GM19239 (cell line): ENCODE measurements at places on chromosomes 7 and 10.

- no peak for DNase-seq
Observed at GRCh38 chr10:50936335-50936734, 50.9 kb upstream of the A1CF start.

- DNase-seq, result no peak
Observed at GRCh38 chr7:147811923-147812322, 778.6 kb upstream of the C7orf33 start.

- DNase-seq, result no peak
Observed at GRCh38 chr10:3054183-3054850, 13.0 kb upstream of the PFKP start.

DNA sequence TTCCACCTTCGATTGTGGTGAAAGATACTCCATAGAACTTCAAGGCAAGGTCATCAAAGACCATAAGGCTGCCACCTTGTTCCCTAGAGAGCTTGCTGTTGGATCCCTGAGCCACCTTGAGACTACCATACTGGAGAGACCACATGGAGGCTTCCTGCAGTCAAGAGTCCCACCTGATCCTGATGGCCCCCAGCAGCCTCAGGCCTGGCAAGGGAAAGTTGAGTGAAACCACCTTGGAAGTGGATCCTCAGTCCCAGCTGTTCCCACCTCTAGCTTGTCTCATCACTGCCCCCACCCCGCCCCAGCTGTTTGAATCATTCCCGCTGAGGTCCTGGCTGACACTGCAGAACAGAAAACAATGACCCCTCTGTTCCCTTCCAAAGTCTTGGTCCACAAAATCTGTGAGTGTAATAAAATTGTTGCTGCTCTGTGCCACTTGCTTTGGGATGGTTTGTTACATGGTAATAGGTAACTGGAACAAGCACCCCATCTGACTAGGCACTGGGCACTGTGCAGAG is 32.0 kb downstream of the PRLHR start:
- DNase-seq, result no peak

DNA sequence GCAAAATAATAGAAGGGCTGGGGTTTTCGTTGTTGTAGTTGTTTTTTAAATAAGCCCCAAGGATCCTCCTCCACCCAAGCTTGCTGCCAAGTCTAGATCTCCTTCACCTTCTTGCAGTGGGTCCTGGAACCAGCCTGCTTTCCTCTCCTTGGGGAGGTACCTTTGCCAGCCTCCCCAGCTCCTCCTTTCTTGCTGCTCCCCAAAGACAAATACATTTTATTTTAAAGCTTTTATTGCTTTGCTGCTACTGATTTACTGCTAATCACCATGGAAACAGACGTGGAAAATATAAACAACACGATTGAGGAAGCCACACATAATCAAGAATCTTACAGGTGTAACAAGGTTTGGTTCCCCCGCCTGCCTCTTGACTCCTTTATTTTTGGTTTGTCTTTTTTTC is 17.4 kb upstream of the SLF2 start:
- no peak for DNase-seq

DNA sequence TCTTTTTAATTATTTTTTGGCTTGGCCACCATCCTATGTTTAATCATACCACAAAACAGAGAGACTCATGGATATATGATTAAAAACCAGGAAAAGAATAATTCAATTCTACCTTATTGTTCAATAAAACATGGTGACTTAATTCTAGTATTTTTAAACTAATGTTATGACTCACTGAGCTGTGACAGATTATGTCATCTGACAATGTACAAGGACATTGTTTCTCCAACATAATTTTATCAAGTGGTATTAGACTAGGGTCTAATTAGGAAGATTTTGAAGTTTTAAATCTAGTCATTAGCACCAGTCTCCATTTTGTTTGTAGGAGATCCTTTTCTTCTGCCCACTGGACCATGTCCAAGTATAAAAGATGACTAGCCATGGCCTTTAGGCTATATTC is 199.3 kb upstream of the MDFIC start:
- DNase-seq, result no peak

- no peak for DNase-seq
Observed at GRCh38 chr10:120262857-120263547, 194.0 kb upstream of the PLPP4 start.

GRCh38 chr10:131772441-131772840 is 128.4 kb upstream of the PPP2R2D start:
- DNase-seq, result no peak

- DNase-seq, result no peak
Observed at GRCh38 chr7:42972699-42973500, 40.7 kb downstream of the MRPL32 start.

GRCh38 chr10:23405540-23405939 is 33.3 kb upstream of the OTUD1 start:
- no peak for DNase-seq

DNA sequence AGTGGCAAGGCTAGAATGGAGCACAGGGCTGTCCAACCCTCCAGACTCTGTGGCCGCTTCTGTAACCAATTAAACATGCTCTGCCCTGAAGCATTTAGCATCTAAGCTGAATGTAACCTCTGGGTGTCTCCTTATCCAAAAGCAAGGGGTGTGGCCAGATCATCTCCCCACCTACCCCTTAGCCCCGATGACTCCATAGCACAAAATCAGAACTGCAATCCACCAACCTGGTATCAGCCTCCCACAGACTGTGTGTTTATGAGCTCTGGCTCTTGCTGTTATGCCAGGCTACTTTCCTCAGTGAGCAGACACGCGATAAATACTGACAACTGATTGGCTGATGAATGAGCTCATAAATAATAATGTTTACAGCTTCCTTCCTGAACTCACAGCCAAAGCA is 3.2 kb downstream of the FRMD4A start:
- DNase-seq, result no peak

- no peak for DNase-seq
Observed at GRCh38 chr10:68109331-68109730, at the start of gene MYPN. TSS of gene MYPN (plus strand) at chr10:68109488. CDS start at chr10:68121439, 11,951 bp downstream.

DNA sequence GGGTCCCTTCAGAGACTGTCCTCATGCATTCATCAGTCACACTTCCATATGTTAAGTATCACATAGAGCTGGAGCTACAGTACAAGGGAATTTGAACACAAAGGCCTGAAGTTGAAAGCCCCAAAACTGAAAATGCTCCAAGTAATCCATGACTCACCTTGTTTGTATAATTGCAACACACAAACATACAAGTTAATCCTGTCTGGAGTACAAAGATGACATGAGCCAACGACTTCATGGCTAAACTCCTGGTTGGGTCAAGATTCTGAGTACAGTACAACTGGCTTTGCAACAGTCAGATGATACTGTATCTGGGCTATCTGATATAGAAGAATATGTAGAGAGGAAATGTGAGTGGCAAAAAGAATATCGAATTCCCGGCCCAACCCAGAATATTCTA is 73.1 kb upstream of the AASS start:
- DNase-seq, result no peak

DNA sequence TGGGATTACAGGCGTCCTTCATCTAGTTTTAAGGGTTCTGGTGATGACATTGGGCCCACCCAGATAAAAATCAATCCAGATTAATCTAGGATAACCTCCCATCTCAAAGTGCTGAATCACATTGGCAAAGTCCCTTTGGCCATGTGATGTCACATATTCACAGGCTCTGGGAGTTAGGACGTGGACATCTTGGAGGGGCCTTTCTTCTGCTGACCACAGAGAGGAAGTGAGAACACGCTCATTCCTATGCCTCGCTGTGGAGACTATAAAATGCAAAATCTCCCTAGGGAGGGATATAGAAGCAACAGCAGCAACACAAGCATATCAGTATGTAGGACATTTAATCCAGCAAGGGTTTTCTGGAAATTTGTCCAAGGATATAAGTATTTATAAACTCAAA is 266.0 kb upstream of the PITRM1 start:
- no peak for DNase-seq

- DNase-seq, result no peak
Observed at GRCh38 chr7:71687286-71687685, 555.3 kb downstream of the GALNT17 start.

- DNase-seq, result no peak
Observed at GRCh38 chr10:44322137-44322536, 62.8 kb downstream of the CXCL12 start.

DNA sequence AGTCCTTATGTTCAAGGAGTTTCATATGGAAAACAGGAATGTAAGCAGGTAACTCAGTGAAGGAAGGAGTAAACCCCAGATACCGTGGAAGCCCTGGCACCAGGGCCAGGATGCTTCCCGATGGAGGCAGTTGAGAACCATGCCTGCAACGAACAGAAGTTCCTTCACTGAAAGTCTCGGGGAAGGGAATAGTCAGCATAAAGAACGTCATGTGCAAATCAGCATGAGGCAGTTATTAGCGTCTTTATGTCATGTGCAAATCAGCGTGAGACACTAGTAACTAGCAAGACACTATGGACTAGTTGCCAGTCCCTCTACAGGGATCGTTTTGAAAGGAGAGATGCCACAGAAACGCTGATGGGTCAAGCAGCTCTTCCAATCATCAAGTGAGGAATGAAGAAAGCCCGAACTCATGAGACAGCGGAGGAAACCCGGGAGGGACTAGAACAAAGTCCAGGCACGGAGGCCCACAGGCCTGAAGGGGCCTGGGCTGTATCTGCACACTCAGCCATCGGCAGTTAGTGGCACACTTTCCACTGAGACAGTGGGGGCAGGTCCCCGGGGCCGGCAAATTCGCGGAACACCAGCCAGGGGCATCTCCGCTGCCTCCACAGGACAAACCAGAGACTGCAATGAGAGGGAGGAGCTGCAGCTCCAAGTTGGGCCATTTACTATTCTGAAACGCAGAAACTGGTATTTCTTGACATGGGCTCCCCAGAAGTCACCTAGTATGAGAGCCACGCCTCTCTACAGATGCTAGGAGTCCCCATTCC is 109.6 kb downstream of the SFMBT2 start:
- no peak for DNase-seq

DNA sequence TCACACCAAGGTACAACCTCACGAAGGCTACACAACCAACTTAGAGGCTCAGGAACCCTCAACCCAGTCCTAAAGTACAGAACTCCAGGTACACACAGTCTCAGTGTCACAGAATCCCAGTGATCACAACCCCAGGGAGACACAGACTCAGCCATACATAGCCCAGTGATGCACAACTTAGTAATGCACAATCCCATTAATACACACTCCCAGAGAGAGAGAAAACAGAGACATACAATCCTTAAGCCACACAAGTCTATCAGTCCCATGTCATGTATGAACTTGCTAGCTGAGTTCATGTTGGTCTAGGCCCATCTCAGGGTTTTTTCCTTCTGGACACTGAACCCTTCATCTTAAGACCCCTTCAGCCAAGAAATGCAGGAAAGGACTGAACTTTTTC is 4.6 kb downstream of the KCNIP2 start:
- no peak for DNase-seq

DNA sequence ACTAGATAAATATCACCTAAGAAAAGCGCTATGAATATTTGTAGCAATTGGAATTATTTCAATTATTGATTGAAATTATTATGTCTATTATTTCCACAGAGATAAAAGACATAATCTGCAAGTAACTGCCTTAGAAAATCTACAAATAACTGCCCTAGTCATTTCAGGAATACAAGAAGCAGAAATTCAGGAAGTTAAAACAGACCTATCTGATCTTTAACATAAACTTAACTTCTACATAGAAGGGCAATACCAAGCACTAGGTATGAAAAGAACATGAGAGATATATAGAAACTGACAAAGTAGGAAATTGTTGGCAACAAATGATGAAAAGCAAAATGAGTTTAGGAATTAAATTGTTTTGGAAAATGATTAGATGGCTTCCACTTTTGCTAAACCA is 31.8 kb upstream of the AKR1B10 start:
- no peak for DNase-seq

GRCh38 chr10:80136134-80136571 is 3.6 kb downstream of the PLAC9 start:
- no peak for DNase-seq

GRCh38 chr10:131656431-131656841 is 244.4 kb upstream of the PPP2R2D start:
- DNase-seq, result no peak

DNA sequence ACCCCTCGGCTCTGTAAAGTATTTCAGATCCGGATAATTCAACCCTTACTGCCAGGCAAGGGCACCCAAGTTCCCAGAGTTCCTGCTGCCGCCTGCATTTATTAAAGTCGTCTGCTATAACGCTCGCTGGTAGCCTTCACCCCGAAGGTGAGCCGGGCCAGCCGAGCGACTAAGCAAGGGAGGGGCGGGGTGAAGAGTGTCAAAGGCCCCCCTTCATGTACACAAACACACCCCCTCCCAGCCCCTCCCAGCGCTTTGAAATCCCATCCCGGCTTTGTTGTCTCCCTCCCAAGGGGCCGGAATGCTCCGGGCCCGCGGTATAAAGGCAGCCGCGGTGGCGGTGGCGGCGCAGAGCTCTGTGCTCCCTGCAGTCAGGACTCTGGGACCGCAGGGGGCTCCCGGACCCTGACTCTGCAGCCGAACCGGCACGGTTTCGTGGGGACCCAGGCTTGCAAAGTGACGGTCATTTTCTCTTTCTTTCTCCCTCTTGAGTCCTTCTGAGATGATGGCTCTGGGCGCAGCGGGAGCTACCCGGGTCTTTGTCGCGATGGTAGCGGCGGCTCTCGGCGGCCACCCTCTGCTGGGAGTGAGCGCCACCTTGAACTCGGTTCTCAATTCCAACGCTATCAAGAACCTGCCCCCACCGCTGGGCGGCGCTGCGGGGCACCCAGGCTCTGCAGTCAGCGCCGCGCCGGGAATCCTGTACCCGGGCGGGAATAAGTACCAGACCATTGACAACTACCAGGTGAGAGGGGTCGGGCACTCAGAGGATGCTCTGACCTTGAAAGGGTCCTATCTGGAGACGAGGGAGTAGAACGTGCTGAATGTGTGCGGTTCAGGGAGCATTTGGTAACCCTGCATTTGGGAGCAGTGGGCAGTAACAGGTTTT is at the start of gene DKK1:
Gene DKK1, plus strand, starts transcription at position 349 of the 889 bp plus-strand sequence. Its CDS starts 154 bp downstream, at position 503.
- no peak for DNase-seq

DNA sequence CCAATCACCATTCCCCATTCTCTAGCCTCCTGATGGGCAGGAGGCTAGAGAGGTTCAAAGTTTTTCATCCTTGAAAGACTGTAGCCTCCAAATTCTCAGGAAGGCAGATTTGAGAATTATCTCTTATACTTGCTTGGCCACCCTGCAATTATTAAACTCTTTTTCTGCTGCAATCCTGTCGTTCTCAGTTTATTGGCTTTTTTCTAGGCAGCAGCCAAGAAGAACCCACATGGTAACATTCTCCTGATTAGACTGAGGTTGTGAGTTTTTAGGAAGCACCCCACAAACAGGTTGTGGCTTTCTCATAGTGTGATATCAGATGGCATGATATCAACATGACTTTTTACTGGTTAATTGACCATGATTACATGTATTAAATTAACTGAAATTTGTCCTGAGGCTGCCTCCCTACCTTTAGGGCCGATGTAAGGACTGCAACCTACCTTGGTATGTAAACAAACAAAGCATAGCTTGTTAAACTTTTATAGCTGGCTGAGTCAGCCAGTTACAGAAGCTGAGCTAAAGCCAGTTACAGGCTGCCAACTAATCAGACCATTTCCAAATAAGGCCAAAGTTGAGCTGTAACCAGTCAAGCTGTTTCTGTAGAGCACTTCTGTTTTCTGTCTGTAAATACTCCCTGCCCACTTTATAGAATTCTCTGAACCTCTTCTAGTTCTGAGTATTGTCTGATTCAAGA is 3.2 kb upstream of the ZNF248 start:
- DNase-seq, result no peak

- DNase-seq, result no peak
Observed at GRCh38 chr7:35734001-35734483, 39.1 kb upstream of the HERPUD2 start.
